CD4-positive, alpha-beta T cell treated with Interleukin-15 for 1 hour (primary cell): ENCODE measurements at places on chromosomes 16 and 17.

DNA sequence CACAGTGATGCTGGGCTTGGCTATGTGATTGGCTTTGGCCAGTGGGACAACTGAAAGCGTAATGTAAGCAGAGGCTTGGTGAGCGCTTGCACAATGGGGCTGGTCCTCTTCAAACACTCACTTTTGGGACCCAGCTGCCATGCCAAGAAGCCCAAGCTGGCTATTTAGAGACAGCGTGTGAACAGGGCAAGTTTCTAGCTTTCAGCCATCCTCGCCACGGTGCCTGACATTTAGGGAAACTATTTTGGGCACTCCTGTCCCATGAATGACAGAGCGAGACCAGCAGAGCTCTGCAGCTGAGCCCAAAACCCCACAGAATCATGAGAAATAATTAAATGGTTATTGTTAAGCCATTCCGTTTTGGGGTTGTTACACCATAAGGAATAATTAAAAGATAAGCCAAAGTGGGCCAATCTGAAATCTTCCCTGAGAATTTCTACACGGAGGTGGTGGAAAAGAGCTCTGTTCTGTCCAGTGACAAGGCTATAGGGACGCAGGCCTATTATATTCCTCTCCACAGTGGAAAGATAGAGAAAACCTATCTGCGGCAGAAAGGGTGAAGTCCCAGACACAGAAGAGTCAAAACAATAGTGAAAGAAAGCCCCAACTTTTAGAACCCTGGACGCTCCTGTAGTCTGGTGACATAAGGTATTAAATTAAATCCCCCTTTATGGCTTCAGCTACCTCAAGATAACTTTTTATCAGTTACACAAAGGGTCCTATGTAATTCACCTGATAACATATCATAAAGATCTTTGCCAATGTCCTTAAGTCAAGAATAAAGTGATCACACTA lies 10.8 kb upstream of the RPRML start:
- DNase-seq, result no peak

- DNase-seq, result no peak
Measured at GRCh38 chr17:74042744-74043486, 160.6 kb upstream of the RPL38 start.

- no peak for DNase-seq
Measured at GRCh38 chr17:51461578-51462004, 201.2 kb downstream of the UTP18 start.

- no peak for DNase-seq
Measured at GRCh38 chr16:3101841-3102470, 2.9 kb upstream of the ZSCAN10 start.
